ENCODE measurements at places on chromosomes 11 and 22. TPM values are rescaled to one million over a fixed set of nuclear protein-coding genes. Genes with fewer than 3 reads are reported as not detected.
A peak's percentile ranks its signal among the peaks of the same experiment; 100 is the strongest.

GRCh38 chr11:66126064-66126463, 56.0 kb downstream of the PACS1 start:
- ATAC-seq: no peak

Gene SLC6A5
- total RNA-seq: not detected

Gene MYOD1
- total RNA-seq: not detected

GRCh38 chr11:17883057-17883456, 129.8 kb downstream of the SERGEF start:
- ATAC-seq: no peak

DNA sequence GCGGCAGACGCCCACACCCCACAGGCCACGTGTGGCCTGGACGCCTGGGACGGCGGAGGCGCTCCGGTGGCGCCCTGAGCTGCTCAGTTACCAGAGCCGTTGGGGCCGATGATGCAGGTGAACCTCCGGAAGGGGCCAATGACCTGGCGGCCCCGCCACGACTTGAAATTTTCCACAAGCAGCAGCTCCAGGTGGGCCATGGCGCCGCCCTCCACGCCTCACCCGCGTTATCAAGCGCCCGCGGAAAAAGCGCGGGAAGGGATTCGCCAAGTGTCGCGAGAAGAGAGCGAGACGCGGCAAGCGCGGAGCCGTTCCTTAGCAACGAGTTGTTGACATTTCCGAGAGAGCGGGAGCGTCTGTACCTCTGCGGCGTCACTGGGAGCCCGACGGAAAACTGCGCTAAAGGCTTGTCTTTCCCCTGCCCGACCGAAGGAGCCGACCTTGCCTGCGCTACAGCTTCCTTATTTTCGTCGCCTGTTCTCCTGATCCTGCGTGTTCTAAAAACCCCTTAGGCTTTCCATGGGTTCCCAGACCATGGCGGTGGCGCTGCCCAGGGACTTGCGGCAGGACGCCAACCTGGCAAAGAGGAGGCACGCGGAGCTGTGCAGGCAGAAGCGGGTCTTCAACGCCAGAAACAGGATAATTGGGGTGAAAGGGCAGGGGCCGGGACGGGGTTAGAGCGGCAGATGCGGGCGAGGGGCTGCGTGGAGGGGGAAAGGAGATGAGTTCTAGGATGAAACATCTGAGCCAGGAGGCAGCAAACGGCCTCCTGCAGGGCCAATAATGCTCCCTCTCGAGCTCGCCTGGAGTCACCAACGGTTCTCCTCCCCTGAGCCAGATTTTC, at the start of the genes RIBC2 and SMC1B:
RIBC2 (plus strand) TSS at position 326 of the 844 bp plus-strand sequence; CDS start at position 520, 194 bp downstream.
SMC1B (minus strand) TSS at position 232 of the 844 bp plus-strand sequence; CDS start at position 200, 32 bp downstream.
- ATAC-seq: peak; percentile 89

Gene SAA1
- total RNA-seq: not detected

DNA sequence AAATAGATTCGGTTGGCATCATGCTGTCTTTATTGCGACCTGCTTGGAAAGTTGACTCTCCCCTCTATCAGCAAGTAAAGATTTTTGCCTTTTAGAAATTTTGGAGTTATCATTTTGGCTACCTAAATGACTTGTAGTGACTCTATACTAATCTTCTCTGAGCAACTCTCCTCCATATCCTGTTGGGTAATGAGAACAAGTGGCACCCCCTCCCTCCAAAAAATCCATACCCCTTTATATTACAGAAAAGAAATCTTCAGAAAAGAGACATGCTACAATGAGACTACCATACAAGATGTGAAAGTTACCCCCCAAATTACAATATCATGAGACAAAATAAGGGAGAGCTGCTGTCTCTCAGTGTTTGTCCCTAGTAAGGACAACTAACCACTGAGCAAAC, 1.2 kb downstream of the JAML start:
- ATAC-seq: no peak

DNA sequence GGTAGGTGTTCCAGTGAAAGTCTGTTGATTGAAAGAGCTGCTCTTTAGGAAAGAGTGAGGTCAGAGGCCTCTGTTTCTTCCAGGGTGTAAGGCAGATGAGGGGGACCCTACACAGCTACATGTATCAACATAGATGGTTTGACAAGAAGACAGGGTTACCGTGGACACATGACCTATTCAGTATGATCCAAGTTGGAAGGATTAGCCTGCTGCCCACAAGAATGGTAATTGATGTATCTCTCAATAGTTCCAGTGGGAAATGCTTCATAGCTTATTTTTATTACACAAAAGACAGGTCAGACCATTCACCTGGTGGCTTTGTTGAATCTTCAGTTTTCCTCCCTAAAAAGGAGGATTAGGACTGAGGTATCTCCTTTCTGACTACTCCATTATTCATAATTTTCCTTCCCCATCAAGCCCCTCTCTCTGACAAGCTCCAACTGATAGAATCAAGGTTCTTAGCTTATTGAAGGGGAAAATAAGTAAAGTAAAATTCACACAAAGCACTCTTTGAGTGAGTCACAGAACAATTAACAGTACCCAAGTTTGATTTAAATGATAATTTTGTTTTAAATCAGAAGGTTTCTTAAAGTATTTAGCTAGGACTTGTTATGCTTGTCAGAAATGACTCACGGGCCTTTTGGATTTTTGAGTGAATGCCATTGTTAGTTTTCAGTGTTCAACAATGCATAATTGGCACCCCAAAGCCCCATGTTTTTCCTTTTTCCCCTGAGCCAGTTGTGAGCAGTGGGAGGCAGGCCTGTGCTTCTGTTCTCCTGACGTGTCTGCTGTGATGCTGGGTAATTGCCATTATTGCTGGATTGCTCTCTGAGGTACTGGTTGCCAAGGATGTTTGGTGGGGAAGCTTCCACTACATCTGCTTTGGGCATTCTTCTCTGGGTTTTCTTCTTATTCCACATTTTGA, 373.2 kb downstream of the DDX10 start:
- peak; percentile 74 for ATAC-seq

GRCh38 chr11:17014321-17014832, at the start of gene PLEKHA7:
Gene PLEKHA7, minus strand, starts transcription at chr11:17014414. Its CDS starts 13 bp downstream, at chr11:17014401.
- ATAC-seq: no peak

GRCh38 chr22:25637032-25637431, 72.6 kb downstream of the GRK3 start:
- ATAC-seq: no peak

GRCh38 chr11:1783725-1784529, 20.2 kb upstream of the CTSD start:
- ATAC-seq: no peak

DNA sequence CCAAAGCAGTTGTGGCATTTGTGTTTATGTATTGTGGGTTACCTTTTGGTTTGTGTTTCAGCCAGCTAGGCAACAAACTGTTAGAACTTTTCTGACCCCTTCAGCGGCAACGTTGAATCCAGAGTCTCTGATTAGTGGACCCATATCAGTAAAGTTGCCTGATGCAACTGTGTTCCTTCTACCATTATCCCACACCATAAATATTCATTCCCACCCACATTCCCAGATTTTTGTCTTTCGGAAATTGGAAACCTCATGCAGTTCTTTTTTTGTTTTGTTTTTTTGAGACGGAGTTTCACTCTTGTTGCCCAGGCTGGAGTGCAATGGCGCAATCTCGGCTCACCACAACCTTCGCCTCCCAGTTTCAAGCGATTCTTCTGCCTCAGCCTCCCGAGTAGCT, 30.7 kb upstream of the RBX1 start:
- no peak for ATAC-seq

Gene CARD18
- total RNA-seq: not detected

DNA sequence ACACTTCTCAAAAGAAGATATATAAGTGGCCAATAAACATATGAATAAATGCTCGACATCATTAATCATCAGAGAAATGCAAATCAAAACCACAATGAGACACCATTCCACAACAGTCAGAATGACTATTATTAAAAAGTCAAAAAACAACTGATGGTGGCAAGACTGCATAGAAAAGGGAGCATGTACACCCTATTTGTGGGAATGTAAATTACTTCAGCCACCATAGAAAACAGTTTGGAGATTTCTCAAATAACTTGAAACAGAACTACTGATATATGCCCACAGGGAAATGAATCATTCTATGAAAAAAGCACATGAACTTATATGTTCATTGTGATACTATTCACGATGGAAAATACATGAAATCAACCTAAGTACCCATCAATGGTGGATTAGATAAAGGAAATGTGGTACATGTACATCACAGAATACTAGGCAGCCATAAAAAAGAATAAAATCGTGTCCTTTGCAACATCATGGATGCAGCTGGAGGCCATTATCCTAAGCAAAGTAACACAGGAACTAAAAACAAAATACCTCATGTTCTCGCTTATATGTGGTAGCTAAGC, 42.4 kb downstream of the GLYATL2 start:
- ATAC-seq: no peak
